Hippocampal formation (tissue), 2 donors: ENCODE measurements at places on chromosomes 7 and 10.

DNA sequence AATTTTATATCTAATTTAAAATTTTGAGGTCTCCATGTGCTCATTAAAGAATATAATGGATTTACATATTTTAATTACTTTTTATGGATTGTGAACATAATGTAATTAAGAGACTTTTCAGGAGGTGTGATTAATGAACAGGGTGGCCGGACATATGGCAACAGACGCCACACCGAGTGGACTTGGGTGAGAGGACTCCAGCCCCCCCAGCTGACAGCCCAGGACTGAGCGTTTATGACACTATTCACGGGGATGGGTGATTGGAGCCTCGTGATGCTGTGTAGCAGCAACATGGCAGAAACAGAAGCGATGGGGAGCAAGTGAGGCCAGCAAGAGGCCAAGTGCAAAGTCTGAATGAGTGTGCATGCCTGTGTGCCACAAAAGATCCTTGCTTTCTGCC is 1176.9 kb downstream of the TYW1 start:
- DNase-seq, result no peak

DNA sequence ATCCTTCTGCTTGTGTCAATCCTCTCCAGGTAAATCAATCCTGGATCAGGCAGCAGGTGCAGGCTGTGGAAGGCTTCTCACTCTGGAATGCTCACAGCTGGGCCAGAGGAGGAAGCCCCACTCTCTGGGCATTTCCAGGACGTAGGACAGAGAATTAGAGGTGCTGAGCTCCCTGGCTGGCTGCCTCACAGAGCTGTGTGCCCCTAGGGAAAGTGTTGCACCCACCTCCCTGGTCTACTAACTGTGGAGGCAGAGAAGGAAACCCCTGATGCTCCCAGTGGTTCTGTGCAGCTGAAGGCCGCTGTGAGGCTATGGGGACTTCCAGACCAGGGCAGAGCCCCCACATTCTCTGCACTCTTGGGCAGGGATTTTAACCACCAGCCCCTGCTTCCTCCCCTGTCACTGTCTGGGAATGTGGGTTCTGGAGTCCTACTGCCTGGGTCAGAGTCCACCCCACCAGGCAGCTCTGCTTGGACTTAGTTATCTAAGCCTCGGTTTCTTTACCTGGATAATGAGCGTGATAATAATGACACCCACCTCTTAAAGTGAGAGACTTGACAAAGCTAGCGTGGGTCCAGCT is 73.5 kb upstream of the EEPD1 start:
- no peak for DNase-seq

- DNase-seq, result no peak
These were observed 698.9 kb downstream of the PARD3 start for GRCh38 chr10:34116220-34116641.

- no peak for DNase-seq
These were observed 988.9 kb upstream of the ZNF722 start for GRCh38 chr7:63009771-63010170.

- no peak for DNase-seq
These were observed 20.9 kb upstream of the LFNG start for GRCh38 chr7:2498708-2499107.

DNA sequence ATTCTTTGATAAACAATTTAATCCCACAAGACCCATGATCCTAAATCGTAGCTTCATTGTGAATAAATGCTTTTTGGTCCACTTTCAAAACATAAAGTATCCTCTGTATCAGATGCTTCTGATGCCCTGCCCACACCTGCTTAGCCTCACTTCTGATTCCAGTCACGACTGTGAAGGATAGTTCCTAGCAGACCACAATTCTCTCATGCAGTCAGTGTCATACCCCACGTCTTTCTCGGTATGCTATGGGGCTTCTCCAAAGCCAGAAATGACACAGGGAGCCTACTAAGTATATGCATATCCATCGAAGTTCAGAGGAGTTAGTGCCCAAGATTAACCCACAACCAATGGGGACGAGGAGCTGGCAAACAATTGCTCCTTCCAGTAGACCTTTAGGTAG is 27.6 kb upstream of the CTNNA3 start:
- DNase-seq, result no peak

DNA sequence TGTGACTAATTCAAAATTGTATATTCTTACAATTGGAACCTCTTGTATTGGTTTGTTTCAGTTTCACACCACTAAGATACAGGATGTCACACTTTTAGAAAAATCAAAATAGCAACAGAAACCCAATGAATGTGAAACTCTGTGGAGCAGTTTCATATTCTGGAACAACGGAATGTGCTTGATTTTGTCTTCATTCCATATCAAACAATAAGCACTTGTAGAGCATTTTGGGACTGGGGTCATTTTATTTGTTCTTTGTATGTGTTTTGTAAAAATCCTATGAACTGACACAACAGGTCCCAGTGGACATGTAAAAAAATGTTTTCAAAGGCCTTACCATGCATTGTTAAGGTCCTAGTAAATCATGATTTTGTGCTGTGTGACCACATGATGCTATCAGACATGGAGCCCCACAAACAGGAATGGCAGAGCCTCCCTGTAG is 123.1 kb downstream of the DKK1 start:
- DNase-seq, result no peak

DNA sequence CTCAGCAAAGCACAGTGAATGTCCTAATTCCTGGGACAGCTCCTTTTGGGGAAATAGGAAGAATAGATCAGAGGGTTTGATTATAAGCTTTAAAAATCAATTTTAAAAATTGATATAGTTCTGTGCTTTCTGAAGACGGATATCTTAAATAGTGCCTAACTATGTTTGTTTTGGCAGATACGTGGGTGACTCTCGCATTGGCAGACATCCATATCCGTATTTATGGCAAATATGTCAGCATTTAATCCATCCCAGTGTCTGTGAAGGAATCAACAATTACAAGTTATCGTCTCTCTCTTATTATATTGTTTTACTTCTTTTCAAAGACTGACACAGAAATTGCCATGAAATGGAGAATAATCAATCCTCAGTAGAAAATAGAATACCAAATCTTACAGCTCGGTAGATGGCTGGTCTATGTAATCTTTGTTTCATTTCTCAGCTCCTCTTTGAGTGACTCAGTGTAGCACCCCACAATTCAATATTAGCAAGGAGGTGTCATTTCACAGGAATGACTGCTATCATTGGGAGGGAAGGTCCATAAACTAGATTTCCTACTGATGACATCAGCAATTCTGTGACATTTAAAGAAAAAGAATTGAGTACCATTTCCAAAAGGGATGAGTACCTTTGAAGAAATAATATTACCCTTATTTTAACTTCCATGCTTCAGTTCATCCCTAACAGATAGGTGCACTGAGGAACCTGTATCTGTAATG is 186.4 kb upstream of the NFE2L3 start:
- no peak for DNase-seq

- no peak for DNase-seq
These were observed 1042.0 kb downstream of the GRM8 start for GRCh38 chr7:126210707-126211106.

- DNase-seq, result peak; percentile 32
These were observed 50.5 kb upstream of the COBL start for GRCh38 chr7:51366930-51367613.

- peak; percentile 71 for DNase-seq
These were observed 62.8 kb upstream of the GSDME start for GRCh38 chr7:24819916-24820689.

- DNase-seq, result peak; percentile 78
These were observed 16.7 kb downstream of the ELN start for GRCh38 chr7:74044366-74045350.
